ENCODE measurements at places on chromosomes 12 and 14.

- DNase-seq: no peak
Measured at GRCh38 chr12:19760611-19761010, 321.3 kb downstream of the AEBP2 start.

- DNase-seq: no peak
Measured at GRCh38 chr12:72829838-72830237, 557.7 kb downstream of the TRHDE start.

DNA sequence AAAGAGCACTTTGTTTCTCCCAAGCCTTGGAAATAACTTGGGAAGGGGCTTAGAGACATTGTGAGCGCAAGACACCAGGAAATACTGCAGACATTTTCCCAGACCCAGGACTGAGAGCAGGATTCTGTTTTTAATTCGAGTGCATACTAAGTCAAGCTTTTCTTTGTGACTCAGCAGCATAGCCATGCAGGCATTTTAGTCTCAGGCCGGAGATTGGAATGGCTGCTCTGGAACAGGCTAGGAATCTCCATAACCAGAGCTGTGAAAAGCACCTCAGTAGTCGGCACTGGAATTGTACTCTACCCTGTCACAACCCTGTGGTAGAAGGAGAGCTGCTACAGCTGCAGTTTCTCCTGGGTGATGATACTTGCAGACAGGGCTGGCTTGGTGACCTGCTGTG is 28.9 kb upstream of the GARIN6 start:
- DNase-seq: no peak

DNA sequence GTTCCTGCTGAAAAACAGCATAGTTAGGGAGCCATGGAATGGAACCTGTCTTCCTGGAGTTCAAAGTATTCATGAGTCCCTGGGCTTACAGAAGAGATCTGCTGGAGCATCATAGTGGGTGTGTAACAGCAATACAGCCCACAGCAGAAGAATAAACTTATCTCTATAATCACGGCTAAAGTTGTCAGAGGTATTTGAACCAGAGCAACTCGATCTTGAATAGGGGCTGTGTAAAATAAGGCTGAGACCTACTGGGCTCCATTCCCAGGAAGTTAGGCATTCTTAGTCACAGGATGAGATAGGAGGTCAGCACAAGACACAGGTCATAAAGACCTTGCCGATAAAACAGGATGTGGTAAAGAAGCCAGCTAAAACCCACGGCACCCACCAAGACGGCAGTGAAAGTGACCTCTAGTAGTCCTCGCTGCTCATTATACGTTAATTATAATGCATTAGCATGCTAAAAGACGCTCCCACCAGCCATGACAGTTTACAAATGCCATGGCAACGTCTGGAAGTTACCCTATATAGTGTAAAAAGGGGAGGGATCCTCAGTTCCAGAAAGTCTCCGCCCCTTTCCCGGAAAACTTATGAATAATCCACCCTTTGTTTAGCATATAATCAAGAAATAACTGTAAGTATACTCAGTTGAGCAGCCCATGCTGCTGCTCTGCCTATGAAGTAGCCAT is 223.4 kb downstream of the PCNX1 start:
- DNase-seq: no peak

Measured in stimulated activated CD8-positive, alpha-beta memory T cell treated with anti-CD3 and anti-CD28 coated beads, Interleukin-4, amount 100 ng/mL, for 1 hour (primary cell).